ENCODE measurements at places on chromosomes 13 and 19. TPM values are rescaled to one million over a fixed set of nuclear protein-coding genes. Genes with fewer than 3 reads are reported as not detected.

GRCh38 chr13:113538689-113539058 is 45.9 kb upstream of the TFDP1 start:
- no peak overlapping the region for H3K4me3 ChIP-seq
- no peaks in the 10 kb centered on the region for H3K4me1 ChIP-seq
- H3K27ac ChIP-seq = no peak overlapping the region
- peaks cover 21% of the 10 kb centered on the region for H3K36me3 ChIP-seq
- no peak for DNase-seq
- H3K27me3 ChIP-seq = no peaks in the 10 kb centered on the region

The CRB3 gene
- 50.9 TPM for total RNA-seq

The NLRP11 gene
- not detected for total RNA-seq

GRCh38 chr13:112133499-112134390 is 66.8 kb downstream of the SOX1 start:
- no peaks in the 10 kb centered on the region for H3K36me3 ChIP-seq
- peak; percentile 26 for DNase-seq
- no peaks in the 10 kb centered on the region for H3K4me1 ChIP-seq
- peaks cover 11% of the 10 kb centered on the region for H3K27me3 ChIP-seq
- H3K27ac ChIP-seq = peak overlapping the region; percentile 61
- no peak overlapping the region for H3K4me3 ChIP-seq

GRCh38 chr13:31427151-31428100 is 227.7 kb downstream of the B3GLCT start:
- H3K4me3 ChIP-seq = no peak overlapping the region
- DNase-seq = no peak
- no peak overlapping the region for H3K27ac ChIP-seq

The IFNL1 gene
- total RNA-seq = not detected

The CLEC17A gene
- not detected for total RNA-seq

DNA sequence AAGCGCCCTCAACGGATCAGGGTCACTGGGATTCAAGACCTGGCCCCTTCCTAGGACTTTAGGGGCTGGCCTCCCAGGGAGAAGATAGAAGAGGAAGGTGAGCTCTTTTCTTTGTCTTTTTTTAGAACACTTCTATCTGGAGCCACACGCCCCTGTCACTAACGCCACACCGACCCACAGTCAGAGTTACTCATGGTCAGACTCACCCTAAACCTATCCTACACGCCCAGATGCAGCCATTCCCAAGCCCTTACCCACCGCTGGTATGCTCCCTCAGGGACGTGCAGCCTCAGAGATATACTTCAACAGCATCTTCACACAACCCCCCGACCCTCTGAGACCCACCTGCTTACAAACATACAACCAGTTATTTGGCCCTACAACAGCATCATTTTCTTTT is 29.9 kb upstream of the MUC16 start:
- H3K36me3 ChIP-seq = no peaks in the 10 kb centered on the region
- H3K4me1 ChIP-seq = no peaks in the 10 kb centered on the region
- no peaks in the 10 kb centered on the region for H3K27me3 ChIP-seq
- no peak overlapping the region for H3K27ac ChIP-seq

DNA sequence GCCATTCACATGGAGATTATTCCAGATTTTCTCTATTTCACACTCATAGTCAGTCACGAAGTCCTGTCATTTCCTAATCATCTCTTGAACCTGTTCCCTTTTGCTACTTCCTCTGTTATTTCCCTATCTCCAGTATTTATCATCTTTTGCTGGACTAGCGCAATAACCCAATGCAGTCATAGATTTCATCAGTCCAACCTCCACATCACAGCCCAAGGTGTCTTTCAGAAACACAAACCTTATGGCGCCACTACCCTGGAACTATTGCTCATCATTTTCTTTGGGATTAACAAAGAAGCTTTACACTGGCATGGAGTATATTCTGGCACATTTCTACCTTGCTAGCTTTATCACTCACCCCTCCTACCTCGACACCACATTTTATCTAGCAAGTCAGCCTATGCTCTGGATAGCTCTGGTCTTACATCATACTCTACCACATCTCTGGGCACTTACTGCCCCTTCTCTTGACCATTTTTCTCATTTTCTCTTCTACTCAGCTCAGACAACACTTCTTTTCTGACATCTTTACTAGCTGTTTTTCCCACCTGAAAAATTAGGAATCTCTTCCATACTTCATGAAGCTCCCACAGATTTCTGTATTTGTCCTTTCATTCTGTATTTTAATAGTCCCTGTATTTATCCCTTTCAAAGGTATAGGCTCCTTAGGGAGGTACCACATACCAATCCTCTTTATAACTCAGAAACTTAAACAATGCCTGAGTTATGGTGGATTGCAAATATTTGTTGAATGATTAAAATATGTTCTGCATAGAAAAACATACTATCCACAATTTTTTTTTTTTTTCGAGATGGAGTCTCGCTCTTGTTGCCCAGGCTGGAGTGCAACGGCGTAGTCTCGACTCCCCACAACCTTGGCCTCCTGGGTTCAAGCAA is 534.7 kb downstream of the KLF12 start:
- H3K27ac ChIP-seq = no peak overlapping the region
- H3K27me3 ChIP-seq = no peaks in the 10 kb centered on the region
- H3K4me3 ChIP-seq = no peak overlapping the region
- H3K36me3 ChIP-seq = no peaks in the 10 kb centered on the region

The VSTM2B gene
- total RNA-seq = not detected

The TEKTIP1 gene
- 4.2 TPM for total RNA-seq

DNA sequence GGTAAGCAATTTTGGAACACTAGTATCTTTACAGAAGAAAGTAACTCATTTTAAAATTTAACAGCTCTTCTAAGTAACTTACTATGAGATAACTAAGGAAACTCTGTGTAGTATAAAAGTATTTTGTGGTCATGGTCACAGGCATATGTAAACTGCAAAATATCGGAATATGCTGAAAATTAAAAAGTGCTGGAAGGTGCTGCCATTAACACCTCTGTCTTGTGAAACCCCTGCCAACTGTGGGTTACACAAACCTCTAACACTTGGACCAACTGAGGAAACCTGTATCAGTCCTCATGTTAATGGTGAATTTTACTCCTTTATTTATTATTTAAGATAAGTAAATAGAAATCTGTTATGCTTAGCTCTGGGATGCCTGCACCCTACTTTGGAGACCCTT is 206.7 kb downstream of the LACC1 start:
- H3K4me3 ChIP-seq = no peak overlapping the region
- no peaks in the 10 kb centered on the region for H3K27me3 ChIP-seq
- H3K36me3 ChIP-seq = no peaks in the 10 kb centered on the region
- H3K4me1 ChIP-seq = no peaks in the 10 kb centered on the region

DNA sequence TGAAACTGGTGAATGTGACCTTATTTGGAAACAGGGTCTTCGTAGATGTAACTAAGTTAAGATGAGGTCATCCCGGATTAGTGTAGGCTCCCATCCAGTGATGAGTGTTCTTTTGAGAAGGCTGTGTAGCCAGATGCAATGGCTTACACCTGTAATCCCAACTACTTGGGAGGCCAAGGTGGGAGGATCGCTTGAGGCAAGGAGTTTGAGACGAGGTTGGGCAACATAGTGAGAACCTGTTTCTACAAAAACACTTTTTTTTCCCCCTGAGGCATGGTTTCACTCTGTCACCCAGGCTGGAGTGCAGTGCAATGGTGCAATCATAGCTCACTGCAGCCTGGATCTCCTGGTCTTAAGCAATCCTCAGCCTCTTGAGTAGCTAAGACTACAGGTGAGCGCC is 36.4 kb downstream of the FBN3 start:
- H3K36me3 ChIP-seq = peaks cover 66% of the 10 kb centered on the region
- no peaks in the 10 kb centered on the region for H3K4me1 ChIP-seq
- no peak for DNase-seq
- no peaks in the 10 kb centered on the region for H3K27me3 ChIP-seq

The ZNF253 gene
- 34.3 TPM for total RNA-seq

DNA sequence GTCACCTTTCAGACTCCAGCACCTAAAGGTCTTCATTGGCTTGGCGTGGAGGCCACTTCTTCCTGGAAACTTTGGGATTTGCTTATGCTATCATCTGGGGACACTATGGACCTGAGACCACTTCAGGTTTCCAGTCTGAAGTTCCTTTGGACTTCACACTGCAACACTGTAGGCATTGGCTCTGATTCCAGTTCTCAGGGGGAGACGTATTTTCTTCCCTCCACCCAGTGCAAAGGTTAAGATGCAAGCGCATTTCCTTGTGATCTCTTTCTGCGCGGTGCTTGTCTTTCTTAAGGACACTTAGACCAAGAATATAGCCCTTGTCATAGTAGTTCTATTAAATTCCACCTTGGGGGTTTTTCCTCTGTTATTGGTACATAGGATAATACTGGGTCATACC is 299.8 kb downstream of the TSHZ3 start:
- H3K27ac ChIP-seq = no peak overlapping the region
- no peaks in the 10 kb centered on the region for H3K4me1 ChIP-seq
- H3K4me3 ChIP-seq = no peak overlapping the region
- H3K27me3 ChIP-seq = no peaks in the 10 kb centered on the region
- no peaks in the 10 kb centered on the region for H3K36me3 ChIP-seq

- peaks cover 90% of the 10 kb centered on the region for H3K27me3 ChIP-seq
- DNase-seq = peak; percentile 63
- H3K4me3 ChIP-seq = no peak overlapping the region
- no peaks in the 10 kb centered on the region for H3K4me1 ChIP-seq
These were observed 6.4 kb upstream of the NFIC start for GRCh38 chr19:3359919-3360420.

The EVI5L gene
- total RNA-seq = 9.2 TPM

The SH2D3A gene
- total RNA-seq = 10.7 TPM

DNA sequence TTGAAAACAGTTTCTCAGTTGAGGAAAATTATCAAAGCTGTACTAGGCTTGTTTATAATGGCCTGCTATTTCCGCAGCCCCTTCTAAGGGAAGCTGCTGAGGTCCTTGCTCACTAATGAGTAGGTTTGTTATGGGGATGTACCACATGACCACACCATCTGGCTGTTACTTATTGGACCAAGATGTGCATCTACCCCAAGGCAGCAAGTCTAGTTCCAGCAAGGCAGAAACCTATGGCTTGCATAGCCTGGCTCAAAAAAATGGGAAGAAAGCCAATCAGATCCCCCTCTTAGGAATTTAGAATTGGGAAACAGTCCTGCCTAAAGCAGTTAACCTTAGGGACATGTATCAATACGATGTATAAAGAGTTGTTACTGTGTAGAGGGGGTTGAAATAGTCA is 186.5 kb upstream of the SPRY2 start:
- H3K27ac ChIP-seq = no peak overlapping the region
- H3K4me1 ChIP-seq = no peaks in the 10 kb centered on the region
- no peak for DNase-seq
- no peaks in the 10 kb centered on the region for H3K27me3 ChIP-seq
- no peaks in the 10 kb centered on the region for H3K36me3 ChIP-seq

The ACP5 gene
- 3.7 TPM for total RNA-seq

The DPP9 gene
- total RNA-seq = 24.3 TPM

The F10 gene
- 16.5 TPM for total RNA-seq

- no peaks in the 10 kb centered on the region for H3K36me3 ChIP-seq
- no peak for DNase-seq
- H3K4me3 ChIP-seq = no peak overlapping the region
- peaks cover 5% of the 10 kb centered on the region for H3K27me3 ChIP-seq
These were observed 209.2 kb downstream of the KCTD12 start for GRCh38 chr13:76677043-76677442.

The TMC4 gene
- total RNA-seq = 32.7 TPM

The DMKN gene
- total RNA-seq = 465 TPM

The TMEM38A gene
- 6.8 TPM for total RNA-seq

DNA sequence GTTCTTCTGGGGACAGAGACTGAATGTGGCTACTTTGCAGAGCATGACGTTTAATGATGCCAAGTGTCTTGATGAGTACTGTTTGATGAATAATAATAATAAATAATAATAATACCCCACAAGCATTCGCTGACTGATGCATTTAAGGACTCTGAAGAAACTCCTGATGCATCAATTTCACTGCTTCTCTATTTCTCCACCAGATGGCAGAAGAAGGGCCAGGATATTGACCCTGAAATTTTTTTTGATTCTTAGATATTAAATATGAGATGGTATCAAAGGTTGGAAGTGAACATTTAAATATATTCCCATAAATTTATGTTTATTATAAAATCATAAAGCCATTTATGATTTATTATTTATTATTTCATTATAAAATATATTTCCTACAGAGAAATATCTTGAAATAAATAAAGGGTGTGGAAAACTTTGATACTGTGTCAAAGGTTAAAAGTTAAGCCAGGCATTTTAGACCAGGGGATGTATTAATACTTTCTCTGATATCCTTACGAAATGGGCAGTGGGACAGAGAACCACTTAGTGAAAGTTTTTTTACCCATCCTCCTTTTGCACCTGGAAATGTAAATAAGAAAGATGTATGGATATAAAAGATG is 170.9 kb downstream of the LACC1 start:
- DNase-seq = no peak
- no peaks in the 10 kb centered on the region for H3K36me3 ChIP-seq
- H3K27me3 ChIP-seq = no peaks in the 10 kb centered on the region
- no peak overlapping the region for H3K4me3 ChIP-seq
- no peak overlapping the region for H3K27ac ChIP-seq

The ZIM2 gene
- not detected for total RNA-seq
